ENCODE measurements at places on chromosomes 12 and 14. TPM values are rescaled to one million over a fixed set of nuclear protein-coding genes. Genes with fewer than 3 reads are reported as not detected.
A peak's percentile ranks its signal among the peaks of the same experiment; 100 is the strongest.

Gene INHBC
- 0.27 TPM for total RNA-seq

Gene PTHLH
- total RNA-seq: 0.27 TPM

Gene RAD52
- total RNA-seq: 22.4 TPM

Gene RNASE3
- 3.0 TPM for total RNA-seq

Gene C3AR1
- total RNA-seq: 2.2 TPM

Gene DPF3
- total RNA-seq: under 0.01 TPM

Gene CLEC6A
- total RNA-seq: not detected

Gene REM2
- under 0.01 TPM for total RNA-seq

Gene AMHR2
- total RNA-seq: 4.6 TPM

DNA sequence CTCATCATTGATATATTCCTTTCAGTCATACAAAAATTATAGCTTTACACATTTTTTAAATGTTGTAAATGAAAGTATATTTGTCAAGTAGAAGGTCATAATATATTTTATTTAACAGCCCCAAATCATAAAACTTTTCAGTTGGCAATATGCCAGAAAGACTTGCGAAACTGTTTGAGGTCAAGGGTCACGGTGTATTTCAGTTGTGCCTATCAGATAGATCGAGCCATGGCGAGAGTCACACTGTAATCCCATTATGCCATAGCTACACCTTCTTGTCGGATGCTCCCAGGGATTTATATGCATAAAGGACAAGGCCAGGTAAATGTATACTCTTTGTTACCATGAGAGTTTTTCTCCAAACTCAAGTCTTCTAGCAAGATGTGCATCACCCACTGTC, 26.7 kb upstream of the G2E3 start:
- DNase-seq: no peak

GRCh38 chr14:60350366-60350720, 101.3 kb downstream of the PPM1A start:
- DNase-seq: no peak

DNA sequence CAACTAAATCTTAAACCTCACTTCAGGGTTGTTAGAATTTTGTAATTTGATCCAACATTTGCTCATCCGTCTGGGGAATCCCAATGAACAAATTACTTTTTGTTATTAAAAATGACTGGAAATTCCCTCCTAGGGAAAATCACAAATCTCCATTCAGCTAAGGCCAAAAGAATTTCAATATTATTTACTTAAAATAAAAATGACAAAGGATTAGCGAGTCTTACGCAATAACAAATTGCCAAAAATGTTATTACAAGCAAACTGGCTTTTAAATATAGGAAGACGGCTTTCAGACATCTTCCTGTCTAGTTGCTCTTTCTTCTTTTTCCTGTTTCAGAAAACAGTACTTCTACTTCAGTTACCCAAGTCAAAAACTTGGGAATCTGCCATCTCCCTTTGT, 92.4 kb upstream of the TSPAN8 start:
- no peak for DNase-seq

GRCh38 chr12:117502633-117503032, 141.2 kb upstream of the NOS1 start:
- no peak for DNase-seq

DNA sequence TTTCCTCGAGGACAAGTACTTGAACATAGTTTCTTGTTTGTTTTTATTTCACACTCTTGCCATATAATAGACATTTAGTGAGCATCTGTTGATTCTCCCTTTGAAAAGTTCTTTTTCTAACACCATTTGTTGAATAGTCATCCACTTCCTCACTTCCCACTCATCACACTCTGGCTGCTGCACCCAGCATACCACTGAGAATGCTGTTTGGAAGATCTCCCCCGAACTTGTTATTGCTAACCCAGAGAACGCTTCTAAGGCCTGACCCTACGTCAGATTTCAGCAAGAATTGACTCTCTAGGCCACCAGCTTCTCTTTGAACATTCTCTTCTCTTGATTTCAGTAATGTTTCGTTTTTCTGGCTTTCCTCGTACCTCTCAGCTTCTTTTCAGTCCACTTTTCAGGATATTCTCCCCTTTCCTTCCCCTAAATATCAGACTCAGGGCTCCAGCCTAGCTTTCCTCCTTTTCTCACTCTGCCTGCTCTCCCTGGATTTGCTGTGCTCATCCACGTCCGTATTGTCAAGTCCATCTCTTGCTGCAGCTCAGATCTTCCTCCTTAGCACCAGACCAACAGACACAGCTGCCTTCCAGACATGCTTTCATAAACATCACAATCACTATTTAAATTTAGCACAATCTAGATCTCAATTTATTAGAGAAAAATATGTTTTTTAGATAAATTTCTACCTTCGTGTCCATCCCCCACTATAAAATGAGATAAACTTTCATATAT, 94.0 kb upstream of the SLC38A4 start:
- no peak for DNase-seq

DNA sequence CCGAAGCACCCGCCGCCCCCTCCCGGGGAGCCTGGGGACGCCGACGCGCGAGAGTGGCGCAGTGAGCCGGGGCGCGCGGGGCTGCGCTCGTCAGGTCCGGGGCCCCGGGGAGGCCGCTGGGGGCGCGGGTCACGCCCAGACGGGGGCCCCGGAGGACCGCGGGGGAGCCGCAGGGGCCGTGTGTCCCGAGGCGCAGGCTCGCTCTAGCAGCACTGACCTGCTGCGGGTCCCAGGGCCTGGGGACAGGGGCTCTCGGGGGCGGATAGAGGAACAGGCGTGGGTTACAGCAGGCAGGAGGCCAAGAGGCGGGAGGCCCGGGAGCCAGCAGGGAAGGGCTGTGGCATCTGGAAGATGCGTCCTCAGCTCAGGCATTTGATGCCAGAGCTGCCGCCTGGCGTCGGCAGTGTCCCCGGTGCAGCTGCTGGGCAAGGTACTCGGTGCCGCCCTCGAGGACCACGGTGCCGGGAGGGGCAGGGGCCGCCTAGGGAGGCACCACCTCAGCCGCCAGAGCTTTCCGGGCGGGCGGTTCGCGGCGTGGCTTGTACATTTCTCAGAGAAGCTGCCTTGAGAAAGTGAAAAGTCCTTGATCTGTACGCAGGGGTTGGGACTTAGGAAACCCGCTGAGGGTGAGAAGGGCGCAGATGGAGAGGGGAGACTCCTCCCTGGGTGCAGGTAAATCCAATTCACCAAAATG, 1.2 kb downstream of the WNT5B start:
- peak; percentile 47 for DNase-seq

DNA sequence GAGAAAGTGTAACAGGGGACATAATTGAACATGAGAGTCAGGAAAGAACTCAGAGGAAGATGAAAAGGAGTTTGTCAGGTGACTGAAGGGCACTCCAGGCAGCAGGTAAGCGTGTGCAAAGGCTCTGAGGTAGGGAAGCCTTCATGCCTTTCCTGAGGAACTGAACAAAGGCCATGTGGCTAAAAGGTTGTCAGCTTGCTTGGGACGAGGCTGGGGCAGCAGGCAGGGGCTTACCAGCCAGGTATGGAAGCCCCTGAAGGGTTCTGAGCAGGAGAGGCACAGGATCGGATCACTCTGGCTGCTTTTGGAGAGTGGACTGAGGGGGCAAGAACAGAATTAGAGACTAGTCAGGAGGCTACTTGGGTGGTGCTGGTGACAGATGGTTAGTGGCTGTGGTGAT, 5.2 kb downstream of the LPCAT3 start:
- no peak for DNase-seq

DNA sequence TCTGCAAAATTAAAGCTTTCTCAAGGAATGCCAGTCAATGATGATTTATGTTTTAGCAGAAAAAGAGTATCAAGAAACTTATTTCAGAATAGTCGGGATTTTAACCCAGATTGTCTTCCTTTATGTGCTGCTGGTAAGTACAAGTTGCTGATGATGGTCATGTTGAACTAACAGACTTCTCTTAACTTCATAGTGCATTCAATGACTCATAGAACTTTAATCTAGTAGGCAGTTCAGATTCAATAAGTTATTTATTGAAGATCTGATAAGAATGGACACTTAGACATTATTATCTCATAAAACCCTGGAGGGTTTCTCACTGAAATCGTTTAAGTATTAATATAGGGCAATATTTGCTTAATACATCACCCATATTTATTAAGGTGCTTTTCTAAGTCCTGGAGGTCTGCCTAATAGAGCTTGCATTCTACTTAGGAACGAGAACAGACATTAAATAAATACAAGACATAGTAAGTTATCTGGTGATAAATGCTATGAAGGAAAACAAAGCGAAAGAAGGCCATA, 33.8 kb downstream of the TOGARAM1 start:
- no peak for DNase-seq

DNA sequence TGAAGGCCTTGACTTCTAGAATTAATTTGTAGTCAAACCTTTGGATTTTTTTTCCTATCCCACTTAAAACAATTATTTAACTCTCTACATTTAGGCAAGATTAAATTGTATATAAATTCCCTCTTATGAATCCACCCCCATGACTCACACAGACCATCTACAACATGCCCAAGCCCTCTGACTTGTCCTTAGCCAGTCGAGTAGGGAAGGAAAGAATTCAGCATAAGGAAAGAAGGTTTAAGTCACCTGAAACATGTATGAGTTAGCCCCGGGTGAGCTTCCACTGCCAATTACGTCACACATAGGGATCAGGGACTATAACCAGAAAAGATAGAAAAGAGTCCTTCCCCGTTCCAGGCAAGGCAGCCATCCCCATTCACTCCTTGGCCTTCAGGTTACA, 14.9 kb upstream of the RESF1 start:
- no peak for DNase-seq

DNA sequence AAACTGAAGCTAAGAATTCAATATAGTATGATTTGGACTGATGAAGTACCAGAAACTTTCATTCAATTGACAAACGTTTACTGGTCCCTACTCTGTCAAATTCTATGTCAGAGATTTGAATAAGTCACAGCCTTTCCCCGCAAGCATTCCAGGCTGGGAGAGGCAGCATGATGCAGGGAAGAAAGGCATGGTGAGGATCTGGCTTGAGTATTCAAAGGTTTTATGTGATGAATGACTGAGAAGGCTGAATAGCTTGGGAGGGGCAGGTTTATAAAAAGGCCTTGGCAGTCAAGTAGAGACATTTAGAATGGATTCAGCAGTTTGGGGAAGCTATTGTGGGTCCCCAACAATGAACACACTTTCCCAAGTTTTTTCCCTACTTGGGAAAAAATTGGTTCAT, 431.8 kb downstream of the DPF3 start:
- DNase-seq: no peak

- DNase-seq: no peak
These were observed 70.4 kb downstream of the RCOR1 start for GRCh38 chr14:102662636-102663430.

DNA sequence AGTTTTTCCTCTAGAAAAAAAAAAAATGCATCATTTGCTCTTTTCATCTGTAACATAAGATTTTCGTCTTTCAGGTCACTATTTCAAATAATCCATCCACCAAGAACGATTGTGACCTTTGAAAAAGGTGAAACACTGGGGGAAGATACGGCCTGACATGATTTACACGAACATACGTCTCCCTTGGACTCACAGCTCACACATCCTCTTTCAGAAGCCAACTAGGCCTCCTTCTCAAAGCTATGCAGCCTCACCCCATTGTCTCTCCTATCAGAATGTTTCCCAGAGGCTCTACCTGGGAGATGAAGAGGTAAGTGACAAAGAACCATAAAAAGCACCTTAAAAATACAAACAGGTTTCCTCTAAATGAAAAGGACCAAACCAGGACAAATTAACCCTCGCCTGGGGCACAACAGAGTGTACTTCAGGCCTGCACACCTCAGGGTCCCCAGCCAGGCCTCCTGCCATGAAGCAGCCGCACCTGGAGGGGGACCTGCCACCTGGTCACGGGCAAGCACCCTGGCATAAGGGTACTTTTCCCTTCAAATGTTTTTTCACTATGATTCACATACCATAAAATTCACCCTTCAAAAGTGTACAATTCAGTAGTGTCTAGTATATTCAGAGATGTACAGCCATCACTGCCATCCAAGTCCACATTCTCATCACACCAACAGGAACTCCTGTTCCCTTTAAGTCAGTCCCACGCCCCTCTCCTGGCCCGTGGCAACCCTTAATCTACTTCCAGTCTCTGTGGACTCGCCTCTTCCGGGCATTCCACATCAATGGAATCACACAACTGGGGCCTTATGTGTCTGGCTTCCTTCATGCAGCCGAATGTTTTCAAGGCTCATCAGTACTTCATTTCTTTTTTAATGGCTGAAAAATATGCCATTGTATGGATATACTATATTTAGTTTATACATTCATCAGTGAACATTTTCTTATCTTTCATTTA, 5.4 kb downstream of the SLC15A4 start:
- no peak for DNase-seq

- peak; percentile 8 for DNase-seq
These were observed 11.4 kb upstream of the NOPCHAP1 start for GRCh38 chr12:104974626-104975290.

DNA sequence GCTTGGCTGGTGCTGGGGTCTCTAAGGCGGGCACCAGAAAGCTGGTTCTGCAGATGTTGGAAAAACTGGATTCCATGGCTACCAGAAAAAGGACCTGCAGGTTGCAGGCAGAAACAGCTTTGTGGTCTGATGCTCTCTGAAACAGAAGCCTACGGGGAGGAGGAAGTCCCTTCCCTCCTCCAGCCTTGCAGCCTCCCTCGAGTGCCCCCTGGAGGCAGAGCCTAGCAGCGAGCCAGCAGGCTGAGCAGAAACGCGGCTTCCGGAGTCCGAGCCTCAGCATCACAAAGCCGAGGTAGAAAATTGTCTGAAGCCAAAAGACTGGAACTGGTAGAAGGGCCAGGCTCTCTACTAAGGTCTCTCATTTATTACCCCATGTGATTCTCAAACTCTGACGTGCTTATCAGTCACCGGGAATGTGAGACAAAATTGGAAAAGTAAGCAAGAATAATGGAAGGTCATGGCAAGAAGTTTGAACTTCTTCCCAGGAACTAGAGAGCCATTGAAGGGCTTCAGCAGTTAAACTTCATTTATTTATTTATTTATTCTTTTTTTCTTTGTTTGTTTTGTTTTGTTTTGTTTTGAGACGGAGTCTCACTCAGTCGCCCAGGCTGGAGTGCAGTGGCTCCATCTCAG, 82.2 kb upstream of the CPSF6 start:
- peak; percentile 70 for DNase-seq

- no peak for DNase-seq
These were observed 41.8 kb downstream of the TUNAR start for GRCh38 chr14:95918466-95918865.

DNA sequence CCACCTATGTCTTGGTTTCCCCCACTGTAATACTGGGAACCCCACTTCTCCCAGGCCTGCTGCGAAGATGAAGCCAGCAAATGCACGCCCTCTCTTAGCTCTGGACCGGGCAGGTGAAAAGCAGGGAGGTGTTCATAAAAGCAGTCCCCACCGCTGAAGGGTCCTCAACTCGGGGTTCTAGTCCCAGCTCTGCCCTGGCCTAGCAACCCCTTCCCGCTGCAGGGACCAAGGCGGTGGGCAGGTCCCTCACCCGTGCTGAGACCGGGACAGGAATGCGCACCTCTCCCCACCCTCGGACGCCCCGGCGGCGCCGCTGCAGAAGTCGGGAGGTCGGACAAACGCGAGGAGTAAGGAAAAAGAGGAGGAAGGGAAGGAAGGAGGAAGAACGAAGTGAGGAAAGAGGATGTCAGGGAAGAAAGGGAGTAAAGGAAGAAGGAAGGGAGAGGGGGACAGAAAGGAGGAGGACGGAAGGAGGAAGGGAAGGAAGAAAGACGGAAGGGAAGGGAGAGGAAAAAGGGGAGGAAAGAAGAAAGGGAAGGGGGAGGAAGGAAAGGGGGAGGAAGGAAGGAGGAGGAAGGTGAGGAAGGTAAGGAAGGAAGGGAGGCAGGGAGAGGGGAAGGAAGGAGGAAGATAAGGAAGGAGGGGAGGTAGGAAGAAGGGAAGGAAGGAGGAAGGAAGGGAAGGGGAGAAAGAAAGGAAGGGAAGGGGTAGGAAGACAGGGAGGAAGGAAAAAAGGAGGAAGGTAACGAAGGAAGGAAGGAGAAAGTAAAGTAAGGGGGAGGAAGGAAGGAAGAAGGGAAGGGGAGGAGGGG, 701 bp downstream of the SPRING1 start:
- no peak for DNase-seq

- DNase-seq: no peak
These were observed 61.2 kb upstream of the BCL11B start for GRCh38 chr14:99333214-99333613.

Measured in hematopoietic multipotent progenitor cell (in vitro differentiated cells).